Activated naive CD8-positive, alpha-beta T cell treated with anti-CD3 and anti-CD28 coated beads, Interleukin-2, amount 50 U/mL, for 16 hours (primary cell): ENCODE measurements at places on chromosomes 12 and 14.
A peak's percentile ranks its signal among the peaks of the same experiment; 100 is the strongest.

- no peak for DNase-seq
These were observed at the start of gene PLD4 for GRCh38 chr14:104924421-104925213. PLD4 (plus strand) TSS chr14:104924879; CDS start chr14:104927141, 2,262 bp downstream.

GRCh38 chr12:103382736-103383346 is 112.9 kb downstream of the C12orf42 start:
- DNase-seq = no peak

DNA sequence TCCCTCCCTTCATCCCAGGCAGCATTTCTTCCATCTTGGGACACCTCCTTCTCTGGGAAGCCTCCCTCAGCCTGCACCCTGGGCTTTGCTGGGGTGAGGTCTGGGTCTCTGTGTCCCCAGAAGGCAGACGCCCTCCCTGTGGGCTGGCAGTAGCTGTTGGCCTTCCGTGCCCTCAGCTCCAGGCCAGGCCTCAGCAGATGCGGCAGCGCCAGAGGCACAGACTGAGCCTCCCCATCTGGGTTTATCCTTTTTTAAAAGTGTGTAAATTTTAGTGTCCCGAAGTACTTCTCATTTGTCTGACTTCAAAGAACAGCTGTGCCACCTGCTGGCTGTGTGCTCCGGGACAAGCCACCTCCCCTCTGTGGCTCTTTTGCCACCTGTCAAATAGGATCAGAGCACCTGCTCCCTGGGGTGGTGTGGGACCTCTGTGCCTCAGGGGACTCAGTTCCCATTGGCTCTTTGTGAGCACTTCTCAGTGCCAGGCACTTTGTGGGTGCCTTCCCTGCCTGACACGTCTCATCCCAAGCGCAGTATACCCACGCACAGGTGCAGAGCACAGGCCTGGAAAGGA is 11.1 kb downstream of the EXOC3L4 start:
- DNase-seq = no peak

DNA sequence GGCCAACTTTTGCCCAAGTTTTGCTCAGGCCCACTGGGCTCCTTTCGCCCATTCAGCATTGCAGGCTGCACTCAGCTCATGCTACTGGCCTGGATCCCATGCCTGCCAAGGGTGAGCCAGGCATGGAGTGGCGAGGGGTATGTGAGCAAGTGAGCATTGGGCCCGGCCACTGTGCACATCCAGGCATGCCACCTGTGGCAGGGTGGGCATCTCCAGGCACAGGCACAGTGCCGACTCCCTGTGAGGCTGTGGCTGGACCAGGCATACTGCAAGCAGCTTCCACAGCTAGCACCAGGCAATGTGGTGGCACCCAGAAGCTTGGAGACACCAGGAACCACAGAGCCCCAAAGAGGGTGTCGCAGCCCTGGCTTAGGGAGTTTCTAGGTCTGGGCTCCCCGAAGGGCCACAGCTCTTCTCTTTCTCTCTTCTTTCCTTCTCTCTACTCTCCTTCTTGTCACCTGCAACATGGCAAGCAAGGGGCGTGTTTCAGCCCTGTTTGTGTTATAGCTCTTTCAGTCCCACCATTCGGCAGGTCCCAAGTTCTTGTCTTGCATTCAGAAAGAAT is 15.6 kb downstream of the FAM186A start:
- no peak for DNase-seq

- no peak for DNase-seq
These were observed 4.9 kb upstream of the TCP11L2 start for GRCh38 chr12:106297681-106298080.

DNA sequence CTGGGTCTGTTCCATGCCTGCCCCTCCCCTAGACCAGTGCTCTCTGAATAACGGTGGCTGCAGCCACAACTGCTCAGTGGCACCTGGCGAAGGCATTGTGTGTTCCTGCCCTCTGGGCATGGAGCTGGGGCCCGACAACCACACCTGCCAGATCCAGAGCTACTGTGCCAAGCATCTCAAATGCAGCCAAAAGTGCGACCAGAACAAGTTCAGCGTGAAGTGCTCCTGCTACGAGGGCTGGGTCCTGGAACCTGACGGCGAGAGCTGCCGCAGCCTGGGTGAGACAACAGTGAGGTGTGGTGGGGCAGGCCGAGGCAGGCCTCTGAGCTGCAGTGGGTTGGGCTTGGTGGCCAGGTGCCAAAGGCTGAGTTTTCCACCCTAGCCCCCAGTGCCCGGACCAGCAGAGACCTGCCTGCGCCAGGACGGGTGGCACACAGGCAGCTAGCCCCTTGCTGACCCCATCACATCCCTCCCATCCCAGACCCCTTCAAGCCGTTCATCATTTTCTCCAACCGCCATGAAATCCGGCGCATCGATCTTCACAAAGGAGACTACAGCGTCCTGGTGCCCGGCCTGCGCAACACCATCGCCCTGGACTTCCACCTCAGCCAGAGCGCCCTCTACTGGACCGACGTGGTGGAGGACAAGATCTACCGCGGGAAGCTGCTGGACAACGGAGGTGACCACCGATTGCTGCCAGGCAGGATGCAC is 28.2 kb upstream of the LRP1-AS start:
- no peak for DNase-seq

DNA sequence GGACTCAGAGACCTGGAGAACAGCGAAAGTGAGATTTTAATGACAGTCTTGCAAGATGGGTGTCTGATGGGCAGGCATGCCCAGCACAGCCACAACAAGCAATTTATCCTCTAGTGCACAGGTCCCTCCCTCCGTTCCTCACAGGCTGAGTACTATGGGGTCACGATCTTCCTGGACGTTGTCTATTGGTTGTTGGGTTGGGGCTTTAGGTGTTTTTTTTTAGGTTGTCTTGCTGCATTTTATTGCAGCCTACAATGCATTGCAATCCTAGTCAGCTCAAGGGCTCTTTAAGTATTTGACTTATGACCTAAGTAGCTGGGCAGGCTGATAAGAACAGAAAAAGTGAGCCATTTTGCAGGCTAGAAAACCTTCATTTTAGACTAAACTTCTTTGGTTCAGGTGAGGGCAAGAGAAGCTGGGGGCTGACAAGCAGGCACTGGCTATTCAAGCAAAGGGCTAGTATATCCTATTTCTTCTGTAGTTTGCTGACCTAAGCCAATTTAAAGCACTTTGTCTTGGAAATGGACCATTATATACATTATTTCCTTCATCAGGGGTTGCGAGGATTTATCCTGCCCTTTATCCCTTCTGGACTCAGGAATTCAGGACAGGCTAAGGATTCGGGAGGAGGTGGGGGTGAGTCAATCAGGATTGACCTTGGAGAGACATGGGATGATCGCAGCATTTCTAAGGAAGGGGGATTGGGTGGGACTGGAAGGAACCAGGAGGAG is 6.0 kb downstream of the KRT7 start:
- no peak for DNase-seq

DNA sequence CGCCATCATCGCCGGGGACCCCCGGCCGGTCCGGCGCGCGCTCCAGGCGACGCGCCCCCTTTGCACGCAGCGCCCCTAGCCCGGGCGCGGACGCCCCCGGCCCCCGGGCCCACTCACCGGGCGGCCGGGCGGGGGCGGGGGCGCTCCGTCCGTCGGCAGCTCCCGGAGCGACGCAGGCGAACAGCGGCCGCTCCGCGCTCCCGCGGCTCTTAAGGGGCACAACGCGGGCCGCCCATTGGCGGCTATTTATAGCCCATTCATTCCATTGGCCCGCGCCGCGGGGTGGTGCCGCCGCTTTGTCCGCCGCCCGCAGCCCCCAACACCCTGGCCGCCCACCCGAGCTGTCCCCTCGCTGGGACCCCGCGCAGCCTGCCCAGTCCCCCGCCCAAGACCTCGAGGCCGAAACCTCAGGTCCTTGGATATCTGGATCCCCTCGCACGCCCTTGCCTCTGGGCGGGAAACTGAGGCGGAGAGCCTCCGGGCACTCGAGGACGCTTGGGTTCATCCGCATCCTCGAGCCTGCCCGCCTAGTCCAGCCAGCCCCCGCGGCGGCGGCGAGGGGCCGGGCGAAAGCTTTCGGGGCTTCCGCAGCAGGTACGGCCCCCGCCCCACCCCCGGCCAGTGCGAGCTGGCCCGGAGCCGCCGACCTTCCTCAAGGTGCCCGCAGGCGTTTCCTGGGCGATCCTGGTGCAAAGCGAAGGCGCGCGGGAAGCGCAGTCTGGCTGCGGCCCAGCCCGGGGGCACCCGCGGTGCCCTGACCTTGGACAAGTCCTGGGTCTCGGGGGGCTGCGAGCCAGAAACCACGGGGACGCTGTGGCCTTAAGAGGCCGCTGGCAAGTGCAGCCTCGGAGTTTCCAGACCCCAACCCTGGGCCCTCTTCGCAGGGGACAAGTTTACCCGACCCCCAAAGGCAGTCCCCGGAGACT is at the start of gene CKB:
Gene CKB (minus strand): TSS at position 182 of the 926 bp plus-strand sequence. CDS start 337 bp downstream, outside the sequence.
- no peak for DNase-seq

GRCh38 chr12:69161829-69162228 is 77.5 kb upstream of the CPSF6 start:
- DNase-seq = no peak

- no peak for DNase-seq
These were observed 1.5 kb downstream of the KRT73 start for GRCh38 chr12:52616680-52617402.

- no peak for DNase-seq
These were observed 400.9 kb upstream of the PDE3A start for GRCh38 chr12:19967431-19967830.

- no peak for DNase-seq
These were observed 236.1 kb upstream of the PLEKHG7 start for GRCh38 chr12:92466391-92467305.

- no peak for DNase-seq
These were observed 6.3 kb downstream of the MGAT4C start for GRCh38 chr12:86249851-86250250.

- no peak for DNase-seq
These were observed 338.0 kb upstream of the FKBP4 start for GRCh38 chr12:2456813-2457186.

DNA sequence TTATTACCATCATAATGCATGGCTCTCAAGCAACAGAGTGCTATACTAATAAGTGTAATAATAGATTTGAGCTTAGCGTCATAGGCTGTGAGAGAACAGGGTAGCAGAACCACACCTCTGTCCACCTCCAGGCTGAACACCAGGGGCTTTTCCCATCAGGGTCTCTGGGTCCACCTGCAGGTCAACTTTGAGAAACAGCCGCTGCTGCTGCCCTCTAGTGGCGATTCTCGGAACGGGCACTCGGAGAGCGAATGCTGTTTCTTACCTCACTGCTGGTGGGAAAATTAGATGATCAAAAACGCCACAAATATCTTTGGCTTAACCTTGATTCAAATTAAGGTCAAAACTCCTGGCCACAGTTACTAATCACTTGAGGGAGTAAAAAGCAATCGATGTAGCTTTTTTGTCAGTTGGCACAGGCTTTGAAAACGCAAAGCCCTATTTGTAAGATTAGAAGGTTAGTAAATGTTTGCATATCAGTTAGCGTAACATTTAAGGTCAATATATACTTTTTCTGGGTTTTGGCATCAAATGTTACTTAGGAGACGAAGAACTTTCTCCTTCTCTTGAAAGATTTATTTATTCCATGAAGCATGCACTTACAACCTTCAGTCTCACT is 127.9 kb upstream of the TMEM132D start:
- DNase-seq = peak; percentile 16

DNA sequence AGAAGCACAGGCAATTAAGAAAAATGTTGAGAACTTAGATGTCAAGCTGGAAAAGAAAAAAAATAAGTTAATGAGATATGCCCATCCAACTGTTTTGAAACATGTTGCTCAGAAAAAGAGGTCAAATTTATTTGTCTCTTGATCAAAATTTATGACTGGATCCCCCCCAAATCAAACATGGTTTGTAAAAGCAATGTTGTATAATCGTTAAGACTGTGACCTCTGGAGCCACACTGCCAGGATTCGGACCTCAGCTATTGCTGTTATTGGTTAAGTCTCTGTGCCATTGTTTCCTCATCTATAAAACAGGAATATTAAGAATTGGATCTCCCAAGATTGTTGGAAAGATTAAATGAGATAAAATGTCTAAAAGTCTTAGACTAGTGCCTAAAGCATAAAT is 51.9 kb upstream of the LRRK2 start:
- no peak for DNase-seq

DNA sequence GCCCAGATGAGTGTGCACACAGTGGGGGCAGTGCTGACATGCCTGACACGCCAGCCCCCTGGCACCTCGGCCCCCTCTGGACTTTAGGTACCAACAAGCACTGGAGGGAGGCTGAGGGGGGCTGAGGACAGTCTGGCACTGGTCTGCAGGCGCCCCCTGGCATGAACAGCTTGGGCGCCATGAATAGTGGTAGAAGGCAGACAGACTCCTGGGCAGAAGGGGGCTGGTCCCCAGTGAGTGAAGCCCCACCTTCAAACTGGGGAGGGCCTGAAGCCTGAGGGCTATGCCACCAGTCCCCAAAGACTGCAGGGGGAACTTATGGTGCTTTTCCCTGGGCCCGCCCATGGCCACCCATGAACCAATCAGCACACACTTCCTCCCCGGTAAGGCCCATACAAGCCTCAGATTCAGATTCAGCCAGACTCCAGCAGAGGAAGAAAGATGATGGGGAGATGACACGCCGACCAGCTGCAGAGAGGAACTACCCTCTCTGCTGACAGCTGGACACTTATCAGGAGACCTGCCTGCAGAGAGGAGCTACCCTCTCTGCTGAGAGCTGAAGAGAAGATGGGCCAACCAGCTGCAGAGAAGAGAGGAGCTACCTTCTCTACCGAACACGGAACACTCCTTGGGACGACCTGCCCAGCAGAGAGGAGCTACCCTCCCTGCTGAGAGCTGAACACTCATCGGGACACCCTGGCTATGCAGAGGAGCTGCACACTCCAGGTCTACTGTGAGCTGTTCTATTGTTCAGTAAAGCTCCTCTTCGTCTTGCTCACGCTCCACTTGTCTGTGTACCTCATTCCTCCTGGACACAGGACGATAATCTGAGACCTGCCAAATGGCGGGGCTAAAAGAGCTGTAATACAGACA is 324.5 kb downstream of the PCNX1 start:
- DNase-seq = no peak

DNA sequence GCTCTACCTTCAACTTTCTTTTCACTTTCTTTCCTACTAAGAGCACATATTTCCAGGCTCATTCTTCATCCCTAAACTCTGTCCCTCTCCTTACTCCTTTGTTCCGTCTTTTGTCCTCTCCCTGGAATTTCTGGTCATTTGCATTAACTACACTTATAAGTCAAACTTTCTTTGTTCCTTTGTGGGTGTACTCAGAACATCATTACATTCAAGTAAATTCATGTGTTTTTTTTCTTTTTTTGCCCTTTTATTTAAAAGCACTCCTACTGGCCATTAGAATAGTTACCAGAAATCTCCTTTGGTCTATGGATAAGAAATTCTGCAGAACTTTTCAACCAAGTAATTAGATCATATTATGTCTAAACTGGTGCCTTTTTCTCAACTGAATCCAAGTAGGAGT is 802.6 kb downstream of the DIO2 start:
- no peak for DNase-seq

DNA sequence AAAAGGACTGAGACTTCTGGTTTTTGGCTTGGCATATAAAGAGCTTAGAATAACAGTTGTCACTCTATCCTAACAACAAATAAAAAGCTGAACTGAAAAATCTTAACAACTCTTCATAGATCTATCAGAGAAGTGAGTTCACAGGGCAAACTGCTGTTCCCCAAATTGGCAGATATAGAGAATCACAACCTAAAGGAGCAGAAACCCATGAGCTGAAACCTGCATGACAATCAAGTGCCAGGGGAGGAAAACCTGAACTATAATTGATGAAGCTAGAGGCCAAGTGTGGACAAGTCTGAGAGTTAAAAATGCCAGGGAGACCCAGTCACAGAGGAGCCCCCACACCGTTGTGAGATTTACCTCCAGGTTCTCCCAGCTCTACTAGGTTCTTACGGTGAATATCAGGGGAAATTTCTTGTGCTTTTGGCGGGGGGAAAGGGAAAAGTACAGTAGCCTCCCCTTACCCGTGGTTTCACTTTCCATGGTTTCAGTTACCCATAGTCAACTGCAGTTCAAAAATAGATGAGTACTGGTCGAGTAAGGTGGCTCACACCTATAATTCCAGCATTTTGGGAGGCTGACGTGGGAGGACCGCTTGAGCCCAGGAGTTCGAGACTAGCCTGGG is 53.9 kb downstream of the ATF7 start:
- no peak for DNase-seq
